PC-3 (cell line): ENCODE measurements at places on chromosomes 16 and 17. TPM values are rescaled to one million over a fixed set of nuclear protein-coding genes. Genes with fewer than 3 reads are reported as not detected.
A peak's percentile ranks its signal among the peaks of the same experiment; 100 is the strongest.

GRCh38 chr17:77248216-77249114 lies 107.7 kb downstream of the SEC14L1 start:
- DNase-seq: no peak

Gene KCNH6
- total RNA-seq: not detected in 2 replicates

GRCh38 chr16:11121083-11121608 lies 134.9 kb downstream of the SOCS1 start:
- DNase-seq: no peak

DNA sequence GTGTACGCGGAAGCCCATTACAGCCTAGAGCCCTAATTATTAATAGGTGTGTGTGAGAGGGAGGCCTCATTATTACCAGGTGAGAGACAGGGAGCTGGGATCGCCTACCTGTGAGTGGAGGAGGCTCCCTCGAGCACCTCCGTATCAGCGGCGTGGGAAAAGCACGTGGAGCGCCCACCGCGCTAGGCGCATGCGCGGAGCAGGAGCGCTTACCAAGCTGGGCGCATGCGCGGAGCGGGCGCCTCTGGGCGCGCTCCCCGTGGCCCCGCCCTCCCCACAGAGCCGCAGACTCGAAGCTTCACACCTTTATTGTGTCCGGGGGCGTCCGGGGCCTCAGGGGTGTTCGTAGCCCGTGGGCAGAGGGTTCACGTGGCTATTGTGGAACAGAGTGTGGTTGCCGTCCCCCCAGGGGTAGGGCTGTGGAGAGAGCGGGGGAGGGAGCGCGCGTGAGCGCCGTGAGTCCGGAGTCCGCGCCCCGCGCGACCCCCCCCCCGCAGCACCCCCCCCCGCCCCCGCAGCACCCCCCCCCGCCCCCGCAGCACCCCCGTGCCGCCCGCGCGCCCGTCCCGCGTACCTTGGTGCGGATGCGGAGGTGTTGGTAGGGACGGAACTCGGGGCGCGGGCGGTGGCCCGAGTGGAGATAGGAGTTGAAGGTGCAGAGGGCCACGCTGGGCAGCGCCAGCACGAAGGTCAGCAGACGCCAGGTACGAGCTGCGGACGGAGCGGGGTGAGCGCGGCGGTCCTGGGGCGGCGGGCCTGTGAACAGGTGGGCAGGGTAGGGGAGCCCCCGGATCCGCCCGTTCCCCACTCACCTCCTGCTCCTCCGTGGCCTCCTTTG lies 500 bp downstream of the COX6A2 start:
- DNase-seq: no peak

- DNase-seq: no peak
These were observed 627.6 kb downstream of the MAF start for GRCh38 chr16:78972986-78973385.

DNA sequence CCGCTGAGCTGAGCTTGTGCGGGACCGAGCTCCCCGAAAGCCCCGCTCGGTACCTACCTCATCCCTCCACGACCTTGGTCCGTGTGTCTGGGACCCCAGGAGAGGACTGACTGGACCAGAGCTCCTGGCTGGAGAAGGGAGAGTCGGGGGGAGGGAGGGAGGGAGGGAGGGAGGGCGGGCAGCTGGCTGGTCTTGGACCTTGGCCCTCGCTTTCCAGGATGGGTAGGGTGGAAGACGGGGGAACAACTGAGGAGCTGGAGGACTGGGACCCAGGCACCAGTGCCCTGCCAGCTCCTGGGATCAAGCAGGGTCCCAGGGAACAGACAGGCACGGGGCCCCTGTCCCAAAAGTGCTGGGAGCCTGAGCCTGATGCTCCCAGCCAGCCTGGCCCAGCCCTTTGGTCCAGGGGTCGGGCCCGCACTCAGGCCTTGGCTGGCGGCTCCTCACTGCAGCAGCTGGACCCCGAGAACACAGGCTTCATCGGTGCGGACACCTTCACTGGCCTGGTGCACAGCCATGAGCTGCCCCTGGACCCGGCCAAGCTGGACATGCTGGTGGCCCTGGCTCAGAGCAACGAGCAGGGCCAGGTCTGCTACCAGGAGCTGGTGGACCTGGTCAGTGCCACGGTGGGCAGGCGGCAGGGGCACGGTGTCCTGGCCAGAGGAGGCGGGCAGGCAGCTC lies 553 bp downstream of the RHBDL1 start:
- DNase-seq: no peak

DNA sequence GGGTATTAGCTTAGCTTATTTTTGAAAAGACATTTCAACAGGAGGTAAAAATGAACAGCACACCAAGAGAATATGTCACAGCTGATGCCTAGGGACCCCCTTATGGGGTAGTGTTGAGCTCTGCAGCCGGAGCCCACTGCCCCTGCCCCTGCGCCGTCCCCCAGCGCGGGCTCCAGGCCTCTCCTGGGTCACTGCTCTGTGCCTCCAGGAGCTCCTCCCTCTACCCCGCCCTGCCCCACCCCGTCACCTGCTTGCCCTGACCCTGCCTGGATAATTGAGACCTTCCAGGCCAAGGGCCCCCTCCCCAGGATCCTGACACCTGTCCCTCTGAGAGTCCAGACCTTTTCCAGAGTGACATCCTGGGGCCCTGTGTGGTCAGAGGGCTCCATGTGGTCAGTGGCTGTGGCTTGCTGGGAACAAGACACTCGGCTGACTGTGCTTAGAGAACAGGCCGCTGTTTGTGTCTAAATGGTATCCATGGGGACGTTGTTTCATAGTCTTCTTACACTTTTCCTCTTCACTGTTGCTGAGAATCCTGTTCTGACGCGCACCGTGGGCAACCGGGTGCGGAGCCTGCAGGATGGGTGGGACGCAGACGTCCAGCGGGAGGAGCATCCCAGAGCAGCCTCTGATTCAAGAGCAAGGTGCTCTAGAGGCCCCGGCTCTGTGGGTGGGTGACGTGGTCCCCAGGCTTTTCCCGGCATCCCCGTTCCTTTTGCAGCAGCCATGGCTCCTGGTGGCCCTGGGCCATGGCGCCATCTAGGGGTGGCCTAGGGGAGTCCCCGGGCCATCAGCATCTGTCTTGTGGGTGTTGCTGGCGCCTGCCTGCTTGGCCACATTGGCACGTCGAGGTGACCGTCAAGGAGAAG lies 20.0 kb upstream of the WFIKKN1 start:
- DNase-seq: no peak

Gene DPEP3
- total RNA-seq: not detected in 2 replicates

DNA sequence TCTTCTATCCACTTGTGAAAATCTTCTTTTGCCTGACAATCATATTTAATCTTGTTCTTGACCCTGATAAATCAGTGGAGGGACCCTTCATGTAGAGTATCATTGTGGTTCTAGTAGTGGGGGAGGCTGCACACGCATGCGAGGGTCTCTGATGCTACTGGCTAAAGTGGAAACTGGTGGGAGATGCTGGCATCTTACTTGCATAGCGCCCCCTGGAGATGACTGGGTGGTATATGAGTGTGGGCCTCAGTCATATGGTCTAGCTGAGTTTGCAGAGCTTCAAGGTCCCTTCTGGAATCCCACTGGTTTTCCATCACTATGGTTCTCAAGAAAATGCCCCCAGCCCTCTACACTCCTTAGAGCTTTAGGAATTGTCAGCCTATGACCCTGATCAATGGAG lies 236.4 kb upstream of the AXIN2 start:
- DNase-seq: peak; percentile 12

GRCh38 chr16:83355570-83356218 lies 452.1 kb upstream of the HSBP1 start:
- DNase-seq: no peak

DNA sequence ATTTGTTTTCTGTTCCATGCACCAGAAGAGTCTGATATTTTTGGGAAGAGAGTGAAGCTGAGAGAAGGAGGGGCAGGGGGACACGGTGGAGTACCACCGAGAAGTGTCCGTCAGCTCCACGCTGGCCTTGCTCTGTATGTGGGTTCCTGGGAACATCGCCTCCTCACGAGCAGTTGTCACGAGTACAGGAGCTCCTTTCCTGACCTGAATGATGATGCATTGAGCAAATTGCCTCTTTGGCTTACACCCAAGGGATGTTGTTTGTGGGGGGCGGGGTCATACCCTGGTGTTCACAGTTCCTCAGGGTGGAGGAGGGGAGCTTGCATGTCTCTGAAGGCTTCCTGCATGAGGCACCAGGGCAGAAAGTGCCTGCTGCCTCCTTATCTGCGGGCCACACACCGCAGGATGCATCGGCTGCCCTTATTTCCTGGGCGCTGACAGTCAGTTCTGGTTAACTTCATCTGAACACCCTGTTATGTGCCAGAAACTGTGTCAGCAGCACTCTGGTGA lies 36.2 kb downstream of the RGS9 start:
- DNase-seq: peak; percentile 78

DNA sequence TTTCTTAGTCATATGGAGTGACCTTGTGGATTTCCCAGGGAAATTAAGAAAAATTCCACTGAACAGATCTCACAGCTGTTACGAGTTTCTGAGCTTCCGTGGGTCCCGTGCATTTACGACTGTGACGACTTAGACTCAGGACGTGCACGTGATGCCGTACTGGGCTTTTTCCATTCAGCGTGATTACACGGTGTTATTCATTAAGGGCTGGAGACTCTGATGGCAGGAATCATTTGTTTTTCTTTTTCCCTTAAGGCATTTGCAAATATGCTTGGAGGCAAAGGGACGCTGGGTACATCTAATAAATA lies 57.2 kb downstream of the TBC1D16 start:
- no peak for DNase-seq

Gene CA5A
- not detected in 2 replicates for total RNA-seq

DNA sequence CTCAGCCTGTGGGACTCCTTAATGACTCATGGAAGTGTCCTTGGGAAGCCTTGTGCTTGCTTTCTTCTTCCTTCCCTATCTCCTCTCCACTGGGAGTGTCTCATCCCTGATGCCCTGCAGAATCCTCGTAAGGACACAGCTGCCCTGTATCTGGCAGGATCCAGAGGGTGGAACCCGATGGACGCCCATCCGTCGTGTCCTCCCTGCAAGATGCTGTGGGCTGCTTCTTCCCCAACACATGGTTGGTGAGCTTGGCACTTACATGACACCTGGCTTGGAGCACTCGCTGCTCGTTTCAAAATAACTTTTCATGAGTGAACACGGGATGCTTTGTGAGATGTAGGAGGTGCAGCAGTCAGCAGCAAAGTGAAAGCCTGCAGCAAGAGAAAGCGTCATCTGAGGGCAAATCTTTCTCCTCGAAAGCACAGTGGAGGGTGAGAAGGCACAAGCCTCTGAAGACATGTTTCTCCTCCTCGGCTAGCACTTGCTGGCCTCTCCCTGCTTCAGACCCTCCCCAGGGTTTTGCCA lies 3.3 kb downstream of the CCL15 start:
- DNase-seq: no peak

DNA sequence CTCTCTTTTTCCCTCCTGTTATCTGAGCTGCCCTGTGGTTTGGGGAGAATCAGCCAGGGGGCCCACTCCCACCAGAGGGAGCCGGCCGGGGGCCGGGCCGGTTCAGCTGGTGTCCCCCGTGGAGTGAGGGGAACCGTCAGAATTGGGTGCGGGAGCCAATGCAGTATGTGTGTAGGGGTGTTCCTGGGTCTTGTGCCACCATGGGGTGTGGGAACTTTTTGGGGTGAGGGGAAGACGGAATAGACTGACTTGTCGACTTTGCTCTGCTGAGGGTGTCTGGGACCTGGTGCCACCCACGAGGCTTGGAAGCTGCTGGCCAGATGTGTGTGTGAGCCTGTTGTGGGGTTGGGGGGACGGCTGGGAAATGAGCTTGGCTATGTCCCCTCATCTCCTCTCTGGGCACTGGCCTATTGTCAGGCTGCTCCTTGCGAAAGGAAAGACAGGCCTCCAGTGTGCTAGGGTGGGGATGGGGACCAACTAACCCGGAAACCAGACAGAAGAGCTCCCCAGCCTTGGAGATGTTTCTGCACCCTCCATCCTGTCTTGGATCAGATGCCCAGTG lies 9.9 kb downstream of the RARA start:
- no peak for DNase-seq

Gene CRLF3
- total RNA-seq: 6.6 and 9.8 TPM in 2 replicates

GRCh38 chr17:43719578-43719977 lies 39.0 kb downstream of the SOST start:
- no peak for DNase-seq

Gene ASPA
- not detected in 2 replicates for total RNA-seq

DNA sequence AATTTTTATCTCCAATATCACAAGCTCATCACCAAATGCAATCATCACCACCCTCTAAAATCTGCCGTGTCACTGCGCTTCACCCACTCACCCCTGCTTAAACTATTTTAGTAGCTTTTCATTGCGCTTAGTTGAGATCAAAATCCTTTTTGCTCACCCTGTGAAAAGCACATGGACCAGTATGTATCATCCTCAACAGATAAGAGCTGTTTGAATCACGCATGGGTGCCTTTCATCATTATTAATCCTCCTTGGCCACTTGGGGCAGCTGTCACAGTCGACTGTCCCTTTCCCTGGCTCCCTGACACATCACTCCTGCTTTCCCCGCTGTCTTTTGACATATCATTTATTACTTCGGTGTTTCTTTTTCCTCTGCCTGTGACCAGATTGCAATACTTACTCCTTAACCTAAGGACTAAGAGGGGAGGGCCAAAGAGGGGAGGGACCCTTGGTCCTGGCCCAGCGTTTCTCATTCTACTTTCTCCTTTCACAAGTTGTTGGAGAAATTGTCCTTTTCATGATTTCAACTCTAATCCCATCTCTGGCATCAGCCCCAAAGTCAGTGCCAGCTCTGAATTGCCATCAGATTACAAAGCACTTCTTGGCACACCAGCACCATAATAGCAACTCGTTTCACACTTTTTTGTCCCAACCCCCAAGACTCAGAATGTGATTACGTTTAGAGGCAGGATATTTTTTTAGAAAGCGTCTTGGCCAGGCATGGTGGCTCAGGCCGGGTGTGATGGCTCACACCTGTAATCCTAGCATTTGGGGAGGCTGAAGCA lies 8.6 kb upstream of the KDM6B start:
- peak; percentile 11 for DNase-seq

DNA sequence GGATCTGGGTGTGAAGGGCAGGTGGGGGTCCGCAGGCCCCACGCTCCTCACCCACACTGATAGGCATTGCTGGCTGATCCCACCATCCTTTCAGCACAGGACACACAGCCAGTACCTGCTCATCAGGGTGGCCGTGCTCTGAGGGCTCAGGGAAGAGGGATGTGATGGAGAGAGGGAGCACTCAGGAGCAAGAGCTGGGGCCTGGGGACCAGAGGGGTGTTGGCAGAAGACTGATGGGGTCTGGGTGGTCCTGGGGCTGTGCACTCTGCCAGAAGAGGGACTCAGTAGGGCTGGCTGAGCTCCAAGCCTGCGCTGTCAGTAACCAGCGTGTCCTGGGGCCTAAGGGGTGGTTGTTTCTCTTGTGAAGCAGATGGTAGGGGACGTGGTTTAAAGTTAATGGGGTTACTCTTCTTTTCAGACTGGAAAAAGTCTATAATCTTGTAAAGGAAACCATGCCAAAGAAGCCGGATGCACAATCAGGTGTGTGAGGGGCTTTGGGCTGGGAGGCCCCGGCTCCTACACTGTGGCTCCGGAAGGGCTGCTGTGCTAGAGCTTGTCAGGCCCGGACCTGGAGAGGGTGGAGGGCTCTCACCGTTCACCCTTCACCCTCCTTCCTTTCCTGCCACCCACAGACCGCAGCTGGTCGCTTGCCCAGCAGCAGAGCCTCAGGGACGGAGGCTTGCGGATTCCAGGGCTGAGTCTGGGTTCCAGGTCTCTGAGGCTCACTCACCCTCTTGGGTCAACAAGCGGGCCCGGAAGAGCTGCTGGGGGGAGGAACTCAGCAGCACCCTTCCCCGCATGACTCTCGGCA lies 27.8 kb downstream of the POLR3E start:
- DNase-seq: no peak

Gene AGRP
- total RNA-seq: not detected in 2 replicates

Gene KRT12
- total RNA-seq: not detected in 2 replicates

- DNase-seq: peak; percentile 46
These were observed 417.1 kb upstream of the CDH11 start for GRCh38 chr16:65538976-65539375.

GRCh38 chr16:57734308-57734924 lies 1.2 kb upstream of the KATNB1 start:
- no peak for DNase-seq

Gene PRR35
- total RNA-seq: not detected in 2 replicates

- DNase-seq: no peak
These were observed 163.5 kb upstream of the DYNLRB2 start for GRCh38 chr16:80377096-80377956.
